ENCODE measurements at places on chromosomes 11 and 22.

- DNase-seq, result peak; percentile 12
These were observed 2.8 kb downstream of the SIAE start for GRCh38 chr11:124670732-124671131.

- DNase-seq, result no peak
These were observed 220.5 kb upstream of the CADM1 start for GRCh38 chr11:115724666-115725065.

GRCh38 chr22:38873469-38874411 lies 1.7 kb upstream of the CBX6 start:
- DNase-seq, result peak; percentile 56

DNA sequence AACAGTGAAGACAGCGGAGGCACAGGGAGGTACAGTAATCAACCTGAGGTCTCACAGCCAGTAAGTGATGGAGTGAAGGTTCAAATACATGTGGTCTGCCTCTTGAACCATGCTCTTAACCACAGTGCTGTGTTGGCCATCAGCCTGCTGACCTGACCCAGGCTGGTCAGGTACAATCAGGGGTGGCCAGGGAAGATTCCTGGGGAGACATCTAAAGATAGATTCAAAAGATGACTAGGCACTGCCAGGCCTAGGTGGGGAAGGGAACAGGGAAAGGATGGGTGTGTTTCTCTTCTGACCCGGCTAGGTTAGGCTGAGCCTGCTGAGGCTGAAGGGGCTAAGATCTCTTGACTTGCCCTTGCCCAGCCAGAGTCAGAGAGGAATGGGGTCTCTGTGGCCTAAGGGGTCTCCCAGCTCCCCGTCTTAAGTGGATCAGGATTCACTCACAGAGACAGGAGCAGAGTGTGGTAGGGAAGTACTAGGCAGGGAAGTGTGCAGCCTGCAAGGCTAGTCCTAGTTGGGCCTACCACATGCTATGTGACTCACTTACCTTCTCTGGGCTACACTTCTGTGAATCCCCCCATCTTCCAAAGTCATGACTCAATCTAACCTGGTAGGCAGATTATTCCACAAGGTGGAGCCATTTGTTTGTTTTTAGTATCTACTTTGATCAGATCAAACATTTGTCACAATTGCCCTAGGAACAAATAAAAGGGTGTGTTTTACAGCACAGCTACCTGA lies 10.4 kb upstream of the SREBF2 start:
- peak; percentile 43 for DNase-seq

DNA sequence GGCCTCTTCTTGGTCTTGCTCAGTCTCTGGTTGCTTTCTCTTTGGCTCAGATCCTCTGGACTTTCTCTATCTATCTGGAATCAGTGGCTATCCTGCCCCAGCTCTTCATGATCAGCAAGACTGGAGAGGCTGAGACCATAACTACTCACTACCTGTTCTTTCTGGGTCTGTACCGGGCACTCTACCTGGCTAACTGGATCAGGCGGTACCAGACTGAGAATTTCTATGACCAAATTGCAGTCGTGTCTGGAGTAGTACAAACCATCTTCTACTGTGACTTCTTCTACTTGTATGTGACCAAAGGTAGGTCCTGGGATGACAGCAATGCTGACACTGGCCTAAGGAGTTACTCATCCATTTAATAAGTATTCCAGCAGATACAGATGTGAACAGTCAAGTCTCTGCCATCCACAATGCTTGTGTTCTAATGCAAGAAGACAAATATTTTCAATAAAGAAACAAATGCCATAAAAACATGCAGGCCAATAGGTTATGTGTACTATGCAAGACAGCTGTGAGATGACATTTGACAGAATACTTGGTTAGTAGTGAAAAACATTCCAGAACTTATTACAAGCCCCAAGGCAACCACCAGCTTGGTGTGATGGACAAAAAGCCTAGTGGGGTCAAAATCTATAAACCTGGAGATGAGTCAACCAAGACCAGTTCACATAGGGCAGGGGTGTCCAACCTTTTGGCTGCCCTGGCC lies 13.4 kb downstream of the KDELR3 start:
- DNase-seq, result no peak

GRCh38 chr22:49300951-49301397 lies 526.7 kb downstream of the BRD1 start:
- no peak for DNase-seq

DNA sequence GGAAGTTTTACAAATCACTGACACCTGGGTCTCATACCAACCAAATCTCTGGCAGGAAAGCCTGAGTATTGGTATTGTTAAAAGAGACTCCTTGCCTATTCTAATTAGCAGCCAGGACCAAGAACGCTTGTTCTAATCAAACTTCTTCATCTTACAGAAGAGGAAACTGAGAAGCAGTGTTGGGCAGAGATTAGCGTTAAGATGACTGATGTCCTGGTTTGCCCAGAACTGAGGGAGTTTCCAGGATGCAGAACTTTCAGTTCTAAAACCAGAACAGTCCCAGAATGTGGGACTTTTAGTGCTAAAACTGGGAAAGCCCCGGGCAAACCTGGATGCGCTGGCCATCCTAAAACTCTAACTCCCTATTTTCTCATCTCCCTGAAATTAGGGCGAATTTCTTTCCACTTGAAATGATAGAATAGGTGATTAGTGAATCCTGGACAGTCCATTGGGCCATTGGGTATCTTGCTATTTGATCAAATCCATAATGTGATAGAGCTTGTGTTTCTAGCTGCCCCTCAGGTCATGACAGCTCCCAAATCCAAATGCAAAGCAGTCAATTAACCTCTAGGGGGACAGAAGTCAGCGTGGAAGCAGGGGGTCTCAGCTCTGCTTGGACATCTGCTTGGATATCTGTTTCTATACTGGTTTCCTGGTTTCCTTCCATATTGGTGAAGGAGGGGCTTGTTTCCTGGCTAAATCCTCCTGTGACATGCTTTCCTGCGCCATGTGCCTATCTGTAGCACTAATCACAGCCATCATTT lies 16.0 kb upstream of the TMPRSS13 start:
- no peak for DNase-seq

DNA sequence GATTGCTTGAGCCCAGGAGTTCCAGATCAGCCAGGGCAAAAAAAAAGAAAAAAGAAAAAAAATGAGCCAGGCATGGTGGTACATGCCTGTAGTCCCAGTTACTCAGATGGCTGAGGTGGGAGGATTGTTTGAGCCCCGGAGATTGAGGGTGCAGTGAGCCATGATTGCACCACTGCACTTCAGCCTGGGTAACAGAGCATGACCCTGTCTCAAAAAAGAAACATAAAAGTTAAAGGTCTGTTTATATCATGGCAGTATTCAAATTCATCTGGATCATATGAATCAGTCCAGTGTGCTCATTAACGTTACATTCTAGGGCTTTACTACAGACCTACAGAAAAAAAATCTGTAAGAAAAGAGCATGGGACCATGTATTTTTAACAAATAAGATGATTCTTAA lies 13.9 kb downstream of the HSD17B12 start:
- no peak for DNase-seq

DNA sequence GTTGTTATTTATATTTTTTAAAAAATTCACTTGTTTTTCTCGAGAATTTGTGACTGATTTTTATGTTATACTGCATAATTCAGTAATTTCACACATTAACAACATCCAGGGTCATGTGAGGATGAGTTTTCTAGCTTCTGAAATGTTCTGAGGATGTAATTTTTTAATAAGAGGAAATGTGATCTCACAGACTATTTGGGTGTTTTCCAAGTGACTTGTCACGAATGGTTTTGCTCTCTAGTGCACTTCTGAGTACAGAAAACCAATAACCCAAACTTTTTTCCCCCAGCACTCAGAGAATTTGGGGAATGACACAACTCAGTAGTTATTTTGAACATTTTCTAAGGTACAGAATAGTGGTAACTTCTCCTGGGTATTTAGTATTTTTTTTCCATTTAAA lies 821.1 kb upstream of the ARHGAP42 start:
- DNase-seq, result no peak

- DNase-seq, result no peak
These were observed 182.8 kb downstream of the WNT11 start for GRCh38 chr11:76023236-76024068.

- no peak for DNase-seq
These were observed 29.8 kb downstream of the ADAMTS15 start for GRCh38 chr11:130478204-130478701.

Data from stimulated activated CD4-positive, alpha-beta T cell treated with anti-CD3 and anti-CD28 coated beads, TNF-alpha, amount 100 ng/mL, for 24 hours (primary cell).